Activated CD4-positive, alpha-beta memory T cell treated with anti-CD3 and anti-CD28 coated beads, Interleukin-2, amount 10 ng/mL, durations not matched to agents 7 days and 5 days (primary cell): ENCODE measurements at places on chromosomes 5 and 9. TPM values are rescaled to one million over a fixed set of nuclear protein-coding genes. Genes with fewer than 3 reads are reported as not detected.

The SLC1A1 gene
- total RNA-seq: 0.23 TPM

The BARHL1 gene
- not detected for total RNA-seq

The GNE gene
- 23.0 TPM for total RNA-seq

DNA sequence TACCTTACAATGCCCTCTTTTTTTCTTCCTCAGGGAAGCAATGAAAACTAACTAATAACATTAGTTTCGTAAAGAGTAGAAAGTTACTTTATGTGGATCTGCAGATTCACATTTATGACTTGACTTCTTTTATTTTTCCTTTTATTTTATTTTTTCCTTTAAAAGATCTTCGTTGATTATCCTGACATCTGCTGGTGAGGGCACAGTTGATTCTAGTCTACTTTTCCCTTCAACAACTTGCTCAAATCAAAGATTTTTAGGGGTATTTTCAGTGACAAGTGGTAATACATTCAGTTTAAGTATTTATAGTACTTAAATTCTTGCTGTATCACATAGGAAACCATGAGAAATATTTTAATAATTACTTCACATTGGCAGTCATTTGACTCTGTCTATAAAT lies 4.9 kb downstream of the EDIL3 start:
- no peak overlapping the region for H3K27ac ChIP-seq
- peaks cover 25% of the 10 kb centered on the region for H3K27me3 ChIP-seq
- no peak for DNase-seq
- H3K36me3 ChIP-seq: no peaks in the 10 kb centered on the region

DNA sequence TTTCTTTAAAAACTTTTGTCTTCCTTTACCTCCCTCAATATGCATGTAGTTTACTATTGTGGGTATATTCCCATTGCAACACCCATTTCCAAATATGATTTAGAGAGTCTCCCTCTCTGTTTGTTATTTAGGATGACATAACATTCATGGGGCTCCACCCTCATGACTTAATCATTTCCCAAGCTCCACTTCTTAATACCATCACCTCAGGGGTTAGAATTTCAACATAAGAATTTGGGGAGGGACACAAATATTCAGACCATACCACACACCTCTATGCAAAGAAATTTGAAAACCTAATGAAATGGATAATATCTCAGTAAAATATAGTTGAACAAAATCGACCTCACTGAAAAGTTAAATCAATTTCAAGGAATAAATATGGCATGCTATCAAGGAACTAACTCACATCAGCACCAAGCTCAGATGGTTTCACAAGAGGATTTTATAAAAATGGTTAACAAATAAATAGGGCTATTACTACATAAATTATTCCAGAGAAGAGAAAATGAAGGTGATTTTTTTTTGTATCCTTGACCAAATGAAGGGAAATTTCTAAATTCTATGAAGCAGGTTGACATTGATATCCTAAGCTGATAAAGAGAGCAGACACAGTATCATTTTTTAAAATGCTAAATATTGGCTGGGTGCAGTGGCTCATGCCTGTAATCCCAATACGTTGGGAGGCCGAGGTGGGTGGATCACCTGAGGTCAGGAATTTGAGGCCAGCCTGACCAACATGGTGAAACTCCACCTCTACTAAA lies 20.2 kb upstream of the UBTD2 start:
- no peak overlapping the region for H3K4me3 ChIP-seq
- H3K4me1 ChIP-seq: no peaks in the 10 kb centered on the region
- H3K27ac ChIP-seq: no peak overlapping the region
- no peak for DNase-seq
- H3K27me3 ChIP-seq: peaks cover 13% of the 10 kb centered on the region
- no peaks in the 10 kb centered on the region for H3K36me3 ChIP-seq

DNA sequence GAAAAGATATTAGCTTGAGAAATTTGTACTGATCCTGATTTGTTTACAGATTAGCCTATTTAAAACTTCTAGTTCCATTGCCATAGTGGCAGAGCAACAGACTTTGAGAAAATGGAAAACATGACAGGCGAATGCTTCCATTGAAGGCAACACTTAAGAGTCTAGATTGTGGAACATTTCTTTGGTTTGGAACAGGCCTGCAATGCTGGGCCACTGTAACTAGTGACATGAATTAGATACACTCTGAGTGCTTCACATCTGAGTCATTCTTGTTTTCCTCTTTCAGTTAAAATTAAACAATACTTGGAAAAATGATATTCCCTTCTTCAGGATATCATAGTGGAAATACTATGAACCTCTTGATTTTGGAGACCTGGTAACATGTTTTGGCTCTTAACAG lies 453.6 kb upstream of the TUSC1 start:
- no peaks in the 10 kb centered on the region for H3K27me3 ChIP-seq
- no peak overlapping the region for H3K4me3 ChIP-seq
- DNase-seq: no peak
- no peaks in the 10 kb centered on the region for H3K4me1 ChIP-seq

DNA sequence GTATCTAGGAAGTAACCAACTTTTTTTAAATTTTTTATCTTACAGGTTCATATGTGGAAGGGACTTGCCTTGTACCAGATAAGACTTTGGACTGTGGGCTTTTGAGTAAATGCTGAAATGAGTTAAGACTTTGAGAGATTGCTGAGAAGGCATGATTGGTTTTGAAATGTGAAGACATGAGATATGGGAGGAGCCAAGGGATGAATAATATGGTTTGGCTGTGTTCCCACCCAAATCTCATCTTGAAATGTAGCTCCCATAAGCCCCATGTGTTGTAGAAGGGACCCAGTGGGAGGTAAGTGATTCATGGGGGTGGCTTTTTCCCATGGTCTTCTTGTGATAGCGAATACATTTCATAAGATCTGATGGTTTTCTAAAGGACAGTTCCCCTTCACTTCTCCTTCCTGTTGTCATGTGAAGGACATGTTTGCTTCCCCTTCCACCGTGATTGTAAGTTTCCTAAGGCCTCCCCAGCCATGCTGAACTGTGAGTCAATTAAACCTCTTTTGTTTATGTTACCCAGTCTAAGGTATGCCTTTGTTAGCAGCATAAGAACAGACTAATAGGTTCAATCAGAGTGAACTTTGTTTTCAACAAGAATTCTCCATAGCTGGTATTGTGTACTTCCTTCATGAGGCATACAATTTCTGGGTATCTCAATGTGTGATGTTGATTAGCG lies 535.6 kb upstream of the MEF2C start:
- H3K4me3 ChIP-seq: no peak overlapping the region
- H3K27me3 ChIP-seq: no peaks in the 10 kb centered on the region
- H3K4me1 ChIP-seq: no peaks in the 10 kb centered on the region
- H3K36me3 ChIP-seq: no peaks in the 10 kb centered on the region

- H3K36me3 ChIP-seq: peaks cover 29% of the 10 kb centered on the region
- peak overlapping the region; percentile 91 for H3K4me3 ChIP-seq
- H3K27ac ChIP-seq: peak overlapping the region; percentile 90
- H3K27me3 ChIP-seq: no peaks in the 10 kb centered on the region
- H3K4me1 ChIP-seq: peaks cover 38% of the 10 kb centered on the region
These were observed 1.3 kb downstream of the RASA1 start for GRCh38 chr5:87268970-87269377.

GRCh38 chr9:38289236-38289865 lies 103.2 kb upstream of the ALDH1B1 start:
- H3K4me1 ChIP-seq: no peaks in the 10 kb centered on the region
- DNase-seq: no peak
- H3K36me3 ChIP-seq: no peaks in the 10 kb centered on the region
- H3K4me3 ChIP-seq: no peak overlapping the region
- no peaks in the 10 kb centered on the region for H3K27me3 ChIP-seq
